Omental fat pad (tissue), 4 donors: ENCODE measurements at places on chromosomes 2 and 18. TPM values are rescaled to one million over a fixed set of nuclear protein-coding genes. Genes with fewer than 3 reads are reported as not detected.

The SNED1 gene
- 52.2 TPM for total RNA-seq

- DNase-seq = no peak
Observed at GRCh38 chr2:47654790-47655562, 128.0 kb upstream of the MSH6 start.

GRCh38 chr2:14861181-14861580 is 228.7 kb downstream of the LRATD1 start:
- DNase-seq = no peak

The UGT1A4 gene
- not detected for total RNA-seq

DNA sequence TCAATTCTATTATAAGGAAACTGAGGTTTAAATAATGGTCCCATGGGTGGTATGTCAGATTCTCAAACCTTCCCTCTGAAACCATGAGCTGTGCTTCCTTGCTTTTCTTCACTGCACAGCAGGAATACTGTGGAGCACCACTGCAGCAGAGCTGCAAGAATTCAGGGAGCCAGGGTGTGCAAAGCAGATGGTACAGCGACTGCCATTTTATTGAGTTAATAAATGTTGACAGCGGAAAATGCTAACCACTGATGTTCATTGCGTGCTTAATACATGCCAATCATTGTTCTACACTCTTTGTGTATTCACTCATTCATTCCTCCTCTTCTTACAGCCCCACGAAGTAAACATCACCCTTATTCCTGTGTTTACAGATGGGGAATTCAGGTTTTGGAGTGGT is 152.2 kb upstream of the THSD7B start:
- no peak for DNase-seq

The PLEKHH2 gene
- total RNA-seq = 23.8 TPM

DNA sequence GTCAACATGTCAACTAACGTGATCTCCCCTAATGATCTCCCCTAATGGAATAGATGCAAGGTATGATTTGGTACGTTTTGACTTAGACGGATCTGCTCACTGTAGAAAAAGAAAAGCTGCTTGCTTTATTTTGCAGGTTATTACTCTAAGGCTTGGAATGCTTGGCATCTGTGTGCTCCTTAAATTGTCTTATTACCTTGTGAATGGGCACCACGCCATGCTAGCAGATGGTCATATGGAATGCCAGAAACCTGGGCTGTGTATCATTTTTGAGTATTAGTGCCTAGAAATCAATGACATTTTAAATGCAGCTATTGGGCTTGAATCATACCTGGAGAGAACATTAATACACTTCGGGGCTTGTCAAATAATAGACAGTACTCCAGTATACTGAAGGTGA is 16.5 kb upstream of the FIGN start:
- DNase-seq = no peak

DNA sequence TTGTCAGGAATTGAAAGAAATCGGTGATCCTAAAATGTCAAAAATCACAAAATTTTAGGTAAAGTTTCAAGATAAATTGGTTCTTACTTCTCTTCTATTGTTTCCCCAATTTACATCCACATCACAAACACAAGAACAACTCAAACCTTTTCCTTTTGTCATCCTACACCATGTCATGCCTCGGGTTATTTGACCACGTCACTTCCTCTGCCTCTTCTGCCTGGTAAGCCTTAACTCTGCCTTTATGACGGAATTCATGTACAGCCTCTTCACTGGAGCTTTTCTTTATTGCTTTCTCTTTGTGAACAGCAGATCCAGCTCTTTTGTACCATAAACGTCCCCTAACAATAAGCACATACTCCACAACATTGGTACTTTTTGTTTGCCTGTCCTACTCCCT is 258.0 kb downstream of the DPP10 start:
- no peak for DNase-seq

DNA sequence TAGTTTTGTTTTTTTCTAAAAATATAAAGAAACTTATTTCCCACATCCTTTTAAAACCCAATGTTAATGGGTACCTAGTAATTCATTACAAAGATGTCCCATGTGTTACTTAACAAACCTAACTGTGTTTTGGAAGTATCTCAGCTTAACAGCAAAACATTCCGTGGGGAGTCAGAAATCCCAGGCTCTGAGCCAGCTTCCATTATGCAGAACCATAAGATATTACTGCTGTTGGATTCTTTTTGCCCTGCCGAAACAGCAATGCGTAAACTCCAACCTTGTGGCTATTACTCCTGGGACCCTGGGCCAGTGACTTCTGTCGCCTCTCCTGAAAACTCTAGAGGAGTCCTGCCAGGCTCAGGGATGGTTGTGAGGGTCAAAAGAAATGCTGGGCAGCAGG is 174.1 kb downstream of the UXS1 start:
- DNase-seq = no peak

The RIT2 gene
- not detected for total RNA-seq

GRCh38 chr2:23037596-23037995 is 347.4 kb upstream of the KLHL29 start:
- no peak for DNase-seq

DNA sequence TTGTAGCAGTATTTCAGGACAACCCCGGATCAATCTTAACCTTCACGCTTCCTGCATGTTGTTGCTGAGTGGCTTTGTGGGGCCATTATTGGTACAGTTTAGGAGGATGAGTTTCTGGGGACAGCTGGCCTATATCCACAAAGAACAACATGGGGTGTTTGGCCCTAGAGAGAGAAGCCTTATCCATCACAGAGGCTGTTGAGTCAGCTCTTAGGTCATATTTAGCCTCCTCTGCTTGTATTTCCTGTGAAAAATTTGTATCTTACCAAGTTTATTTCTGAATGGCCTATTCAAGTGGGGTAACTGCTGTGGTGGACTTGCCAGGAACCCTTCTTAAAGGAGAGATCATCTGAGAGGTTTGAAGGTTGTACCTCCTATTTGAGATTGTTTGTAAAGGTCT is 77.6 kb downstream of the MAP4K4 start:
- no peak for DNase-seq

- DNase-seq = no peak
Observed at GRCh38 chr2:85434696-85435095, 16.2 kb downstream of the SH2D6 start.

DNA sequence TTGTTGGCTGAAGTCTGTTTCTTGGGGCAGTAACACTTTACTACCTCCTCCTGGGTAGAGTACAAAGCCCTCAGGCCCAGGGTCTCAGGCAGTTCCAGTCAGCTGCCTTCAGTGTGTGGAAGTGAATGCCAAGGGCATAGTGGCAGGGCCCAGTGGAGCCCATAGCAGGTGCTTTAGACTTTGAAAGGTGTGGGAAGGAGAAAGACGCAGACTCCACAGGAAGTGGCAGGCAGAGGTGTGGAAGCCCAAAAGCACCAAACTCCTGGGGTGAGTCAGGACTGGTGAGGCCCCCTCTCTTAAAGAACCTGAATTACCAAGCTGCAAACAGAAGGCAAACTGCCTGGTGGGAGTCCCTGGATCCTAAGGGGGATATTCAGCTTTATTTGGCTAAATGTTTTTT is 45.3 kb downstream of the ADAM23 start:
- DNase-seq = no peak

GRCh38 chr2:53896864-53897263 is 37.1 kb upstream of the GPR75 start:
- no peak for DNase-seq

GRCh38 chr2:216880509-216881184 is 20.8 kb upstream of the TNP1 start:
- DNase-seq = no peak

GRCh38 chr18:49730951-49731391 is 82.4 kb downstream of the ACAA2 start:
- DNase-seq = no peak

The FOXD4L1 gene
- 0.24 TPM for total RNA-seq

GRCh38 chr2:231397011-231397927 is 1.8 kb downstream of the B3GNT7 start:
- DNase-seq = no peak

The ST3GAL5 gene
- 50.0 TPM for total RNA-seq

The CABYR gene
- total RNA-seq = 5.3 TPM

GRCh38 chr2:230384986-230385385 is 31.0 kb upstream of the SP100 start:
- no peak for DNase-seq

- DNase-seq = no peak
Observed at GRCh38 chr2:176109946-176110345, 2.9 kb downstream of the HOXD11 start.

DNA sequence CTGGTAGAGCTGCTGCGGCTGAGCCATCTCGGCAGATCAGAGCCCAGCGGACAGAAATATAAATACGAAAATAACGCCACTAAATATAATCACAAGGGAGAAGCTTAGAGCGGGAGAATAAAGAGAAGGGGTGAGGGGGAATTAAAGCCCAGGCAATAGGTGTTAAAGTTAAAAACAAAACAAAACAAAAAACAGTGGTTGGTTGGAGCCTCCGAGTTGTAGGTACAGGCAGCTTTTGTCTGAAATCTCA is 1.3 kb upstream of the MEIS1 start:
- no peak for DNase-seq

The MC4R gene
- total RNA-seq = not detected

DNA sequence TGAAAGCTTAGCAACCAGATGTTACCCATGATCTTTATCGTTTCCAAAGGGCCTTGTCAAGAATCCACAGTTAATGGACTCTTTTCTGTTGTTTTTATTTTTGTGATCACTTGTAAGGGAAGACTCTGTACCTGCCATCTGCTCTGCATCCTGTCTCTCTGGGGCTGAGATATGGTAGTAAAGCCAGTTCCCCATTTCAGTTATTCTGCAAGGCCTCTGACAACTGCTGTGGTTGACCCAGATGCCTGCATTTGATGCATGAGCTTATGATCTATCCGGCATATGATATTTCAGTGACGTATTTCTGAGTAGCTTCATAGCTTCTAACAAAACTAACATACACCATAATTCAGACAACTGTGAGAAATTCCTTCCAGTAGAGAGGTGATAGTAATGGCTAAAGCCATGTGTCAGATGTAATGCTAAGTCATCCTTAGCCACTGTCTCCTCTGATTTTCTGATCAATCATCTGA is 105.1 kb downstream of the TPO start:
- no peak for DNase-seq

The ELP2 gene
- total RNA-seq = 59.7 TPM

- no peak for DNase-seq
Observed at GRCh38 chr2:19312949-19313348, 45.5 kb downstream of the OSR1 start.

GRCh38 chr2:168247341-168248261 is at the start of gene STK39:
Gene STK39, minus strand, starts transcription at chr2:168247595. Its CDS starts 160 bp downstream, at chr2:168247435.
- DNase-seq = no peak

GRCh38 chr2:28394331-28394877 is 1.7 kb downstream of the FOSL2 start:
- no peak for DNase-seq

- no peak for DNase-seq
Observed at GRCh38 chr2:140747665-140748064, 1383.2 kb downstream of the LRP1B start.

DNA sequence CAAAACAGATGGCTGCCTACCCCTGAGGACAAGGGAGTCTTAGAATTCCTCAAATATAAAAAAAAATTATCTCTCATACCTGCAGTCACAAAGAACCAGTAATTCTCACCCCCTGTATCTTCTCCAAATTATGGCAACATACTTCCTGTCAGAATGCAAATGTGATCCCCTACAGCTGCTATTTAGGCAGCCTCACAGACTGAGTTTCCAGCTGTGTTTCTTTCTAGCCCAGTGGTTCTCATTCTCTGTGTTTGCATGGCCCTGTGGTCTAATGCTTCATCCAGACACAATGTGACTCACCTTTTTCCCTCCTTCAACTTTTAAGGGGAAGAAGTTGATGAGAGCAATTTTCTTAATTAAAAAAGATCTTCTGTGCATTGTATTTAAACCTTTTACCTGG is 726.3 kb downstream of the TSN start:
- no peak for DNase-seq

- no peak for DNase-seq
Observed at GRCh38 chr2:42359304-42359964, 1.6 kb downstream of the COX7A2L start.

DNA sequence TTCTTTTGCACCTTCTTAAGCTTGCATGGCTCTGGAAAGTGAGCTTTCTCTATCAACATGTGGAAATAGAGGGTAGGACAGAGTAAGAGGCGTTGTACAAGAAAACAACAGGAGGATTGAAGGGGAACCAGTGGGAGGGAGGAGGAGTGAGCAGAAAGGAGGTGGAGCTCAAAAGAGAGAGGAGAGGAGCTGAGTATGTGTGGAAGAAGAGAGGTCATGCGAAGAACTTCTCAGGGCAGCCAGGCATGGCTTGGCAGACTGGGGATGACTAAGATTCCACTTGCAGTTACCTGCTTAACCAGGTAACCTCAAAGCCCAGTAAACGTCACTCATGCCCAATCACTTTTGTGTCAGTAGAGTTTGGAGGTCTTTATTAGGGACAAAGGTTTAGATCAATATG is 105.1 kb downstream of the BCL2L11 start:
- DNase-seq = no peak

DNA sequence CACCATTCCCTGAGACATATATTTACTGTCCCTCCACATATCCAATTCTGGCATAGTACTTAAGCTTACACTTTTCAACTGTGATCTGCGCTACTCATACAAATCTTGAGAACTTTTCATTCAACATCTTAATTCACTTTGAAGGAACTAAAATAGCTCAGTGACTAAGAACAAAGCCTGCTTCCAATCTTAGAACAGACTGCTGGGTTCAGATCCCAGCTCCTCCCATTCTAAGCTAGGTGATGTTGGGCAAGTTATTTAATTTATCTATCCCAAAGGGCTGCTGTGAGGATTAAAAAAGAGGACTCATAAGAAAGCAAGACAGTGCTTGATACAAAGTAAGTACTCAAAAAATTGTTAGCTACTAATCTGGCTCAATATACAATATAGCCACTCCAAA is 57.9 kb downstream of the UGP2 start:
- no peak for DNase-seq

The HK2 gene
- total RNA-seq = 79.9 TPM

The CCDC74B gene
- 1.2 TPM for total RNA-seq

- DNase-seq = no peak
Observed at GRCh38 chr2:105255979-105256378, 14.4 kb downstream of the GPR45 start.

GRCh38 chr2:173739006-173739405 is 226.2 kb downstream of the SP3 start:
- DNase-seq = no peak

DNA sequence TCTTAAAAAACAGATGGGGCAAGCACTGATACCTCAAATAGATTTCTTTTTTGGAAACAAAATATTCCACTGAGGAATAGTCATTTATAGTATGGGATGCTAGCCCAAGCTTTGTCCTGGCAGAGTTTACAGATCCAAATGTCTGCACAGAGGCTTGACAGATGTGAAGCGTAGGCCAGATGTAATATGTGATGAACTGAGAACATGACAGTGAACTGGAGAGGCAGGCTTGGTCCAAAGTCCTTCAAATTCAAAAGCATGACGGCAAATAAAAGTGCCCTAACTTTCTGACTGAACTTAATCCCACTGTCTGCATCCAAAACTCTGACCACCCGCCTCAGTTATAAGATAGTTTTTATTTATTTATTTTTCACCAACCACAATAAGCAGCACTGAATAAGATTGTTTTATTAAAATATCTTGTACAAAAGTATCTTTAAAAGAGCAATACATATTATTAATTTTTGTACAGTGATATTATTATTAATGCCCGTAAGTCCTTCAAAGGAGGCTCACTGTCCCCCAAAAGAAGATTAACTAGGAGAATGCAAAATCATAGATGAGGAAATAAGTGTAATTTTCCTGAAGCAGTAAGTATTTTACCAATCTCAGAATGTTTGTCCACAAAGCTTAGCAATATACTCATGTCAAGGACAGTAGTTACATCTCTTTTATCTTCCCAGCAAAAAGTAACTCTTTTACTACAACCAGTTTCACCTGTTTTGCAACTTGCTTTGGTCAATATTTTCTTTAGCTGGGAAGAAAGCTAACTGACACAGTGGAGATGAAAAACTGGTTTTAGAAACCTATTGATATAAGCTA is 10.7 kb upstream of the SPOPL start:
- DNase-seq = no peak
